Heart right ventricle (tissue), 16 donors: ENCODE measurements at places on chromosomes 5 and 9. TPM values are rescaled to one million over a fixed set of nuclear protein-coding genes. Genes with fewer than 3 reads are reported as not detected.

Gene AFAP1L1
- 40.3 TPM for total RNA-seq

Gene DDX4
- total RNA-seq: not detected

Gene ZNF462
- total RNA-seq: 47.5 TPM

Gene EPB41L4A
- total RNA-seq: 21.6 TPM

Gene TNFSF15
- total RNA-seq: 0.08 TPM

Gene FBP1
- total RNA-seq: 9.7 TPM

Gene PAEP
- total RNA-seq: not detected

Gene GFI1B
- total RNA-seq: 0.15 TPM

GRCh38 chr5:98781964-98782363, 8.5 kb downstream of the RGMB start:
- DNase-seq: no peak

GRCh38 chr9:104177676-104178075, 83.6 kb downstream of the SMC2 start:
- DNase-seq: no peak

GRCh38 chr5:87138091-87138805, 129.4 kb upstream of the RASA1 start:
- DNase-seq: no peak

DNA sequence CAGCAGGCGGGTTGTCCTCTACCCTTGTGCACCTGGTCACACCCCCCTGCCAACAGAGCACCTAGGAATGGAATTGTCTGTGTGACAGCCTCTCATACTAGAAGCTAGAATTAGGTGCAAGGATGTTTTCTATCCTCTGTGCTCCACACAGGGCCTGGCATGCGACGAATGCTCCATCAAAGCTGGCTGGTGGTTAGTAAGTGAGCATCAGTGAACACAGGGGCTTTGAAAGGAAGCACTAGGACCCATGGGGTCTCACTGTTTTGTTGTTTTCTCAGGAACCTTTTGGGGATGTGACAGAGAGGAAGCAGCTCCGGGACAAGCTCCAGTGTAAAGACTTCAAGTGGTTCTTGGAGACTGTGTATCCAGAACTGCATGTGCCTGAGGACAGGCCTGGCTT, 32.3 kb downstream of the GALNT12 start:
- DNase-seq: no peak

DNA sequence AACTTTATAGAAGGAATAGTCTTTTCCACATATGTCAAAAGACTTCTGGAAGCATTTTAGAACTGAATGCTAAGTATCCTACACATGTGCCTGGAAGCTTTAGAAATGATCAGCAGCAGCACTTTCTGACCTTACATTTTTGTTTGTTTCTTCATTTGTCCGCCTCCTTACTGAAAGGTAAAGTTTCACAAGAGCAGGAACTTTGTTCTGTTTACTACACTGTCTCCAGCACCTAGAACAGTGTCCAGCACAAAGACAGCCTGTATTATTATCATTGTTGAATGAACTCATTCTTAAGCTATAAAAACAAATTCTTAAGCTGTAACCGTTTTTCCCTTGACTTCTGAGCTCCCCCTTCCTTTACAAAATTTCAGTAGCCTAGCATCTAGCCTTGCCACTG, 14.8 kb downstream of the PIP5K1B start:
- DNase-seq: no peak

GRCh38 chr5:105940181-105940580, 1730.6 kb downstream of the EFNA5 start:
- no peak for DNase-seq

DNA sequence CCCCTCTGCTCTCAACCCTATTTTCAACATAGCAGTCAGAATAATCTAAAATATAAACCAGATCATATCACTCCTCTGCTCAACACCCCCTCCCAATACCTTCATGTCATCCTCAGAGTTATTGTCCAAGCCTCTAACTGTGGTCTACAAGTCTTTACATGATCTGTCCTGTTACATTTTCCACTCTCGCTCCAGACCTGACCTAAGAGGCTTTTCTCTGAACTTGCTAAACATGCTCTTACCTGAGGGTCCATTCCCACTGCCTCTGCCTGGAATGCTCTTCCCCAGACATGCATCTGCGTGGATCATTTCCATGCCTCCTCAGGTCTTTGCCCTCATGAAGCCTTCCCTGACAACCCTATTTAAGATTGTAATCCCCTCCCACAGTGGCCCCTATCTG, 12.0 kb downstream of the NIPSNAP3B start:
- DNase-seq: no peak

DNA sequence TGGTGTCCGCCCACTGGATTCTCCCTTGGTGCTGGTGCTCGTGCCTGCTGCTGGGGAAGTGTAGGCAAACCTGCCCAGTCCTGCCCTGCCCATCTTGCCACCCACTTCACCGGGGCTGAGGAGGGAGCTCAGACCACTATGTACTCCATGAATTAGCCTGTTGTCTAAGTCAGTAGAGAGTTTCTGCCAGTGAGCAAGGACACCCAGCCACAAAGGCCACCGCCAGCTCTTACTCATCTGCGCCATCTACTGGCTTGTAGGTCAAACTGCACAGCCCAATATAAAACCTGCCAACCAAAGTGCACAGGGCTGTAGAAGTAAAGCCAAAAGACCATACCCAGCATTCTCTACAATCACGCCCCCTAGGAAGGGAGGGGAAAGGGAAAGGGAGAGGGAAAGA, 102.3 kb downstream of the GLIS3 start:
- DNase-seq: no peak

DNA sequence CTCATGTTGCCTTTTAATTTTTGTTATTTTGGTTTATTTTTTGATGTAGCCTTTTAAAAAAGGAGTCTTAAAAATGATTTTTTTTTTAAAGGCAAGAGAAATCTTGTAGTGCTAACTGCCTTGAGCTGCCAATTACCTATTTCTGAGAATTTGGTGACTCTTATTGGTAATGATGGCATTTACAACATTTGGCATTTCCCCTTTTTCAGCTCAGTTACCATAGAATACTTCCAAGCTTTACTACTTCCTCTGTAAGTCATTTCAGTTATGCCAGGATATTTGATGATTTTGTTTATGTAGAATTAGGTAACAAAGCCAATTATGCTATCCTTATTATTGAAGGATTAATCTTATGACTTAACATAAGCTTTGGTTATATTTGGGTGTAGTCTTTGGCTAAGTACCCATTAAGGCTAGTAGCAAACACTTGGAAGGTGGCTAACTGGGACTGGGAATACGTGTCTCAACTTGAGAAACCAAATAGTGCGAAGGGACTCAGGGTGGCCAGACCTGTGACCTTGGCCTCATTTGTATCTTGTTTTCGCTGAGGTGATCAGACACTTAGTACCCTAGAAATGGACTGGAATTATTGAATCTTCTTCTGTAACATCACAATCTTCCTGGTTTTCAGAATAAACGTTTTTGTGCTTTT, 27.7 kb downstream of the CDC37L1 start:
- no peak for DNase-seq

DNA sequence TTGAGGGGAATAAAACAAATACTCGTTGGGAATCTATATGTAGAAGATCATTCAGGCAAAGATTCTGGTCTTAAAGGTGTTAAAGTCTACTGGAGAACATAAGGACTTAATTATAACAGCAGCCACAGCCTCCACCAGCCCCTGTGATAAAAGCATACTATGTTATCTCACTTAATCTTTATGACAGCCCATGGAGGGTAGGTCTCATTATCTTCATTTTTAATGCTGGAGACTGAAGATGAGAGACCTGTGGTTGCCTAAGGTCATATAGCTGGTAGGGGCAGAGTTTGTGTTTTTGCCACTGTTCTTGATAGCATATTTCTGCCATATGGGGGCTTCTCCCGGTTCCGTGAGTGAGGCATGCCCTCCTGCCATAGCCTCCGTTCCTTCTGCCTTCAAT, 88.7 kb downstream of the TRIO start:
- DNase-seq: no peak

GRCh38 chr9:114086607-114087006, 8.5 kb upstream of the AMBP start:
- no peak for DNase-seq

DNA sequence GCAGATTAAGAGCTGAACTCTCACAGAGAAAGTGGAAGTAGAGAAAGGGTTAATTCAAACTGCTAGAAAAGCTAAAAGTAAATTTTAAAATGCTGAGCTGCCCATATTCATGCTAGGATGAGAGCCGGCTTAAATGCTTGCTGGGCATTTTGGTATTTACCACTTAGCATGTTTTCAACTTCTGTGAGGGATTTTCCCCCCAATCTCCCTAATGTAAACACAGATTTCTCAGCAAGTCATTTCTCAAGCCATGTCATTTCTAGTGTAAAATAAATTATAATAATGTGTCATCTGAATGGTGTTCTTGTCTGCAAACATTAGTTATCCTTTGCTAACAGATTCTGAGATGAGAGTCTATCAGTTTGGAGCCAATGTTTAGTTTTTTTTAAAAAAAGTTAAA, 22.3 kb downstream of the RPS23 start:
- DNase-seq: no peak

- no peak for DNase-seq
Observed at GRCh38 chr9:133760713-133761290, 22.6 kb upstream of the SARDH start.

DNA sequence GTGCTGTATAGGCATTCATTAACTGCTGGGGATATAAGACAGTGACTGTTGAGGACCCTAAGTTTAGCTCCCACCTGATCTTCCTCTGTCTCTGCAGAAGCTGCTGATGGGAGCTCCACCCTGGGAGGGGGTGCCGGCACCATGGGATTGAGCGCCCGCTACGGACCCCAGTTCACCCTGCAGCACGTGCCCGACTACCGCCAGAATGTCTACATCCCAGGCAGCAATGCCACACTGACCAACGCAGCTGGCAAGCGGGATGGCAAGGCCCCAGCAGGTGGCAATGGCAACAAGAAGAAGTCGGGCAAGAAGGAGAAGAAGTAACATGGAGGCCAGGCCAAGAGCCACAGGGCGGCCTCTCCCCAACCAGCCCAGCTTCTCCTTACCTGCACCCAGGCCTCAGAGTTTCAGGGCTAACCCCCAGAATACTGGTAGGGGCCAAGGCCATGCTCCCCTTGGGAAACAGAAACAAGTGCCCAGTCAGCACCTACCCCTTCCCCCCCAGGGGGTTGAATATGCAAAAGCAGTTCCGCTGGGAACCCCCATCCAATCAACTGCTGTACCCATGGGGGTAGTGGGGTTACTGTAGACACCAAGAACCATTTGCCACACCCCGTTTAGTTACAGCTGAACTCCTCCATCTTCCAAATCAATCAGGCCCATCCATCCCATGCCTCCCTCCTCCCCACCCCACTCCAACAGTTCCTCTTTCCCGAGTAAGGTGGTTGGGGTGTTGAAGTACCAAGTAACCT, 22.1 kb downstream of the PCDHGC5 start:
- DNase-seq: no peak
